ENCODE measurements at places on chromosomes 1 and 21.

- no peak for DNase-seq
Measured at GRCh38 chr1:109396871-109397580, 692 bp downstream of the SORT1 start.

DNA sequence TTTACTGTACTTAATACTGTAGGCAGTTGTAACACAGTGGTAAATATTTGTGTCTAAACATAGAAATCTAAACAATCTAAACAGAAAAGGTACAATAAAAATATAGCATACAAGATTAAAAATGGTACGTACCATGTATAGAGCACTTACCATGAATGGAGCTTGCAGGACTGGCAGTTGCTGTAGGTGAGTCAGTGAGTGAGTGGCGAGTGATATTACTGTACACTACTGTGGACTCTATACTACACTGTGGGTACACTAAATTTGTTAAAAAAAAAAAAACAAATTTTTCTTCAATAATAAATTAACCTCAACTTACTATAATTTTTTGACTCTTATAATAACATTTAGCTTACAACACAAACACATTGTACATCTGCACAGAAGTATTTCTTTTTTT, 39.5 kb upstream of the MYOCOS start:
- DNase-seq: no peak

GRCh38 chr1:56135069-56135863, 444.1 kb downstream of the PLPP3 start:
- DNase-seq: no peak

GRCh38 chr1:192747943-192748342, 60.9 kb upstream of the RGS2 start:
- DNase-seq: no peak

DNA sequence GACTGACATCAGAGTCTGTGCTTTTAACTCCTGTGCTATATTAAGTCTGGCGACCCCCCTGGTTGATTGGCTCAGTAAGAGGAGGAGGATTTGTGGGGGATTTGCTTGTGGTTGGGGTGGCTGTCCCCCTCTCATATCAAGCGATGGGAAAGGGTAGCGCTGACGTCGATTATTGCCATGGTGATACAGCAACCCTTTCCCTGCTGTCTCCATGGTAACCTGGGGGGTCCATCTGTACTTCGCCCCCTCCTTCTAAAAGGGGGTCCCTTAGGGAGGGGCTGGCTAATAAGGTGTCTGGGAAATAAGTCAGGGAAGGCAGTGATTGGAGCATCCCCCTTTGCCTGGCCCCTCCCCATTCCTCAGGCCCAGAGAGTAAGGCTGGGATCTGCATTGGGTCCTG, 4.7 kb downstream of the FAM229A start:
- no peak for DNase-seq

DNA sequence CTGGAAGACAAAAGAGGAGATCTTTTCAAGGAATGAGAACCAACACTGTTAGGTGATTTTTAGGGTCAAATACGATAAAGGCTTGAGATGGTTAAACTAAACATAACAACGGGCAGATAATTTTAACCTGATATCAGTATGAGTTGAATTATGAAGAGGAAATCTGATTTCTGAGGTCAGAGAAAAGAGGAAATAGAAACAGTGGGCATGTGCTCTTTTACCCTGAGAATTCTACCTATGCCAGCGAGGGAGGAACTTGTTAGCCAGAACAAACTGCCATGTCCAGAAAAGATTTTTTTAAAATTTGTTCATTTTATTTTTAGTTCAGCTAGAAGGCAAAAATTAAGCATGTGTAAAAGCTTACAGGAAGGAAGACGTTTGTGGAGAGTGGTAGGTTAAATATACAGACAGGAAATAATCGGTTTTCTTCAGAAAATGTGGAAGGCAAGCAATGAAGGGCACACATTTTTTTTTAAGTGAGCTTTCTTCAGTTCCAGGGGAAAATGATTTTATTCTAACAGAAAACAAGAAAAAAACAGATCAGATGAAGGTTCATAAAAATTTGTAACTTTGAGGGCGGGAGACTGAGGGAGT, 1745.3 kb downstream of the MRPL39 start:
- DNase-seq: no peak

DNA sequence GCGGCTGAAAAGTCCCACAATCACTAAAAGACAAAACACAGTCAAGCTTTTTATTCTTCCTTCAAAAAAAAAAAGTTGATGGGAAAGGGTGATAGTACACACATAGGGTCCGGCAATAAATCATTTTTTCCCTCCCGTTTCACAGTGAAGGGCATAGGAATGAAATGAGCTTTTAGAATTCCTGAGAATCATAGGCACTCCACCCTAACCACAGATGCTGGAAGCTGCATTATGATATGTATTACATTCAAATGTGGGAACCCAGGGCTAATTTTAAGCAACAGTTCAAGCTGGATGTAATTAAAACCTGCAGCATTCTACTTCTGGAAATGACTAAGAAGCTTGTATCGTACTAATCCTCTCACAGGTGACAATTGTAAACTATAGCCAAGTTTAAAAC, 75.7 kb upstream of the KCNJ15 start:
- no peak for DNase-seq

DNA sequence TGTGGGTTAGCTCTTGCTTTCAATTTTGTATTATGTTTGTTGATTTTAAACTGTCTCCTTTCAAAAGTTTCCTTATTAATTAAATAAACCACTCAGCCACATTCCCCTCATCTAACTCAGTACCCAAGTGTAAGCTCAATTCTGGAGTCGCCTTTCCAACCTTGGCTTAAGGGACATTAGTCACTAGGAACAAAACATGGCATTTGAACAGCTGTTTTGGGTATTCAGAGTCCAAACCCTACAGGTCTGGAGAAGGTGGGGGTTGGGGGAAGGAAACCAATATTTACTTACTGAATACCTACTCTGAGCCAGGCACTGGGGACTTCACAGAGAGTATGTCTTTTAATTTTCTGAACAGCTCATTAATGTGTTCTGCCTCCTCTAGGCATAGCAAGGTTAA, 117.2 kb upstream of the JUN start:
- no peak for DNase-seq

- DNase-seq: no peak
Measured at GRCh38 chr1:243964915-243965314, 86.2 kb upstream of the ZBTB18 start.

DNA sequence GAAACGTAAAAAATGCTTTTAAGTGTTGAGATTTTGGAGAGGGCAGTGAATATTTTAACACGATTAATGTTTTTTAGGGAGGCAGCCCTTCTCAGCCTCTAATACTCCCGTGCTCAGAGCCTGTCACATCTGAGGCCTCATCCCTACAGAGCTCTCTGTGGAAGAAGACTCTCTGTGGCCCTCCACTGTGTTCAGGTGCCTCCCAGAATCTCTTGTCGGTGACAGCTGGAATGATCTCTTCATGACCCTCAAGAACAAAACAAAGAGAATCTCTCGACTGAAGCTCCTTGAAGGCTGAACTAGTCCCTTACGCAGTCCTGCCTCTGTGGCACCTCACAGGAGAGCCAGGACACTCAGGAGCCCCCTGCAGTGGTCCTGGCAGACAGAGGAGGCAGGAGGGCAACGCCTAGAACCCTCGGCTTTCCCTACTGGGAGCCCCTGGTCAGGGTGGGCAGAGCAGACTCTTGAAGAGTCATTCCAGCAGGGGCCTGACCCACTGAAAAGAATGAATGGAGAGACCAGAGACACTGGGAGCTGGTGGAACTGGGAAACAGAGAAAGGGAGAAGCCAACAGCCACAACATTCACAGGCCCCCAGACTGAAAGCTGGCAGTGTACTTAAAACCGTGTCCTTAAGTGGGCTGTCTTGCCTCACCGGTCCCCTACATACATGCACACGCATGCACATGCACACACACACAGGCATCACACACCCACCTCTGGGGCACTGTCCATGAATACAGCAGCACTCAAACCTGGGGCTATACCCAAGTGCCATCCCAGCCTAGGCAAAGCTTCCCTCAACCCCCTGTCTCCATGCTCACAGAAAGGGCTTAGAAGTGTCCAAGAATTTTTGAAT, 67.5 kb upstream of the ANGPTL1 start:
- DNase-seq: no peak

DNA sequence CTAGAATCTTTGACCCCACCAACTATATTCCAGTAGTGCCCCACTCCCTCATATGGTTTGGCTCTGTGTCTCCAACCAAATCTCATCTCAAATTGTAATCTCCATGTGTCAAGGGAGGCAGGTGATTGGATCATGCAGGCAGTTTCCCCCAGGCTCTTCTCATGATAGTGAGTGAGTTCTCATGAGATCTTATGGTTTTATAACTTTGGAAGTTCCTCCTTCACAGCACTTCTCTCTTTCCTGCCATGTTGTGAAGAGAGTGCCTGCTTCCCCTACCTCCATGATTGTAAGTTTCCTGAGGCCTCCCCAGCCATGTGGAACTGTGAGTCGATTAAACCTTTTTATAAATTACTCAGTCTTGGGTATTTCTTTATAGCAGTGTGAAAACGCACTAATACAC, 7.7 kb upstream of the SAMD13 start:
- DNase-seq: no peak

- no peak for DNase-seq
Measured at GRCh38 chr1:6121651-6122370, 58.3 kb downstream of the CHD5 start.

- DNase-seq: no peak
Measured at GRCh38 chr1:1758059-1758621, 20.1 kb downstream of the NADK start.

DNA sequence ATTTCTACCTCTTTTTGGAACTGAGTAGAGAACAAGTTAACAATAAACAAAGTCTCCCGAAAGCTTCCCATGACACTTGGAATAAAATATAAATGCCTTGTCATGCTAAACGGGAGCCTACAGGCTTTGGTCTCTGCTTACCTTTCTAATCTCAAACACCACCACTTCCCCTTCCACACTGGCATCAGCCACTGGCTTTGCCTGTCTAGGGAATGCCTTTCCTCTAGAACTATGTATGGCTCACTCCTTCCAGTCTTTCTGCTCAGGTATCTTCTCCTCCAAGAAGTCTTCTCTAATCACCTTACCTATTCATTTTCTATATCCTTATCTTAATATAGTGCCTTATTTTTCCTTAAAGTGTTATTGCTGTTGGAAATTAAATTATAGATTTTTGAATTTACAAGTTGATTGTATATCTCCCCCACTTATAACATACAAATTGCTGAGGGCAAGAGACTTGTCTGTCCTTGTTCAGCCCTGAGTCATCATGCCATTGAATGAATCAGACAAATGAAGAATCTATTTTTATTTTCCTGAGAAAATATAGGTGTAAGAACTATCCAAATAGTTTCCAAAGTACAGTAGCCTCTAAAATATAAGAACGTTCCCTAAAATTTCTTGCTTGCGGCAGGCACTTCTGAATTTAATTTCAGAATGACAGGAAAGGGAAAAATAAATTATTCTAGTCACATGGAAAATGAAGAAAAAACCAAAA, 119.2 kb downstream of the TM2D1 start:
- DNase-seq: no peak

GRCh38 chr1:43540653-43541071, 10.0 kb downstream of the PTPRF start:
- DNase-seq: no peak

DNA sequence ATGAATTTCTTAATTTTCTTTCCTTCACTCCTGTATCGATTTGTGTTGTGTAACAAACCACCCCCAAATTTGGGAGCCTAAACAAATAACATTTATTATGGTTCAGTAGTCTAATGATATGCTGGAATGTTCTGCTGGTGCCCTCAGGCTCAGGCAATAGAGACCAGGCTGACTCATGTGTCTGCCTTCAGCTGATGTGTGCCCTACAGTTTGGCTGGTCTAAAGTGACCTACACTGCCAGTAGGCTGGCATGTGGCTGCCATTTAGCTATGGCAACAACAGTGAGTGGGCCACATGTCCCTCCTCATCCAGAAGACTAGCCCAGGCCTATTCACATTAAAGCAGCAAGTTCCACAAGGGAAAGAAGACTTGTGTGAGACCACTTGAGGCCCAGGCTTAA, 115.8 kb downstream of the PTPRC start:
- no peak for DNase-seq

- no peak for DNase-seq
Measured at GRCh38 chr21:27703791-27704190, 736.9 kb upstream of the ADAMTS5 start.

DNA sequence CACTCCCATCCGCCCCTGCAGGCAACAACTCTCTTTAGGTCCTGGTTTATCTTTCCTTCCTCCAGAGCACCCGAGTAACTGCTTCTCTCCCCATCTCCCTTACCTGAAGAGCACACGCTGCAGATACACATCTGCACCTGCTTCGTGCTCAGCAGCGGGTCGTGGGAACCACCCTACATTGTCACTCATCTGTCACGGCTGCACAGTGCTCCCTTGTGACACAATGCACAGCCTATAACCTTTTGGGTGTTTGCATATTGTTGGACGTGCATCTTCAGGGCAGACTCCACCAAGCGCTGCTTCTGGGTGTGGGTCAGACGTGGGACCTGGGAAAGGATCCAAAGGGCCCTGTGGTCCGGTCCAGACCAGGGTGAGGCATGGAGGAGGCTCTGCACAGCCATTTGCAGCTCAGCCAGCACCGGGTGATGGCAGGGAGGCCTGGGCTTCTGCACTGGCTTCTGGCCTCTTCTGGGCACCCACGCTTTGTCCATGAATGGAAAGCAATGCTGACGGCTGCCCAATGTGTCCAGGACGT, 42.5 kb downstream of the WDR4 start:
- DNase-seq: no peak

- DNase-seq: no peak
Measured at GRCh38 chr1:205456383-205456867, 580 bp upstream of the BLACAT1 start.

GRCh38 chr1:240602189-240602588, 9.8 kb downstream of the GREM2 start:
- DNase-seq: no peak

- no peak for DNase-seq
Measured at GRCh38 chr1:156423422-156424352, 54.7 kb downstream of the RHBG start.

DNA sequence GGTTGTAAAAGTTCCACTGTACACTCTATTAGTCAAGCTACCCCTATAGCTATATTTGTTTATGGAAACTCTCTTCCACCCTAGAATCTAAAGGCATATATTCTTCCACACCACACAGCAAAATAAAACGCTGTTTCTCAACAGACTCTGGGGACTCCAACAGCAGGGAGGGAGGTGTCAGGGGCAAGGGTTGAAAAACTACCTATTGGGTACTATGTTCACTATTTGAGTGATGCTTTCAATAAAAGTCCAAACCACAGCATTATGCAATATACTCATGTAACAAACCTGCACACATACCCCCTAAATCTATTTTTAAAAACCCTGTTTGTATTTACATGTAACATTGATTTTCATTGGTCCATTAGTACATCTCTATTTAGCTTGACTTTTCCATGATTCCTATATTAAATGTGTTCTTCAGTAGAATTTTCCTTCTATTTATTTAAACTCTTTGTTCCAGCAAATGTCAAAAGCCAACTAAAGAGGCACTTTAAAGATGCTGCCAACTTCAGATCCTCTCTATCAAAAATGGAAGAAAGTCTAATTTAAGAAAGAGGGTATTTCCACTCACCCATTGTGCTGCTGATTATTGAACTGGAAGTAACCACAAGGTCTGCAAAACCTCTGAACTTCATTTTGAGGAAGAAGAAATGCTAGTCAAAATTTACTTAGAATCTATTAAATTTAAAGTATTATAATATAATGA, 26.2 kb downstream of the RGS7 start:
- no peak for DNase-seq

- DNase-seq: no peak
Measured at GRCh38 chr1:159089184-159089791, 12.7 kb upstream of the AIM2 start.

GRCh38 chr1:12144236-12144635, 22.6 kb upstream of the TNFRSF1B start:
- no peak for DNase-seq
